ENCODE measurements at places on chromosomes 1 and 21.

- DNase-seq = no peak
These were observed 206.3 kb downstream of the COL11A1 start for GRCh38 chr1:102901996-102902395.

DNA sequence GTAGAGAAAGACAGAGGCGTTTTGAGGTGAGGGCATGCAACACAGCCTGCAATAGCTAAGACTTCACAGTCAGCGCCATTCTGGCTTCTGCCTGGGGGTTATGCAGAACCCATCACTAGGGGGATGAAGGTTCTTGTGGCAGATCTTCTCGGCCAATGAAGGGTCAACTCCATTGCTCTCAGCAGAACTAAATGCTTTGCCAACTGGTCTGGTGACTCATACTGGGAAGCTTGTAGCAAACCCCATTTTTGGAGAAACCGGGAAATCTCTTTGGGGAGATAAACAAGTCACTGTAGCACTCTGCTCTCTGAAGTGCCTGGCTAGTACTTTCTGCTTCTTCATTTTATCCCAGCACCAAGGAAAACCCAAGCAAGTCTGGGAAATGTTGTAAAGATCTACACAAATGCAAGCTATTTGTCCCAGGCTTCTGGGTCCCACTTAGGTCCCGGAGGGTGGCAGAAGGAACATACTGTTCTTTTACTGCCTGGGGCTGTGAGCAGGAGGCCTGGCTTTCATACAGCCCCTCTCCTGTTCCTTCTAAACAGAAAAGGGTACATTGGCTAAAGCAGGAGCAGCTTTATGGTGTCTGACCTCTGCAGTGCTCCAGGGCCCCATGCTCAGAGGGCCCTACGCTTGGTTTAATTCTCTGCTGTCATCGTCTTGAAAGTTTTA lies 28.8 kb downstream of the SHISA4 start:
- DNase-seq = peak; percentile 74

DNA sequence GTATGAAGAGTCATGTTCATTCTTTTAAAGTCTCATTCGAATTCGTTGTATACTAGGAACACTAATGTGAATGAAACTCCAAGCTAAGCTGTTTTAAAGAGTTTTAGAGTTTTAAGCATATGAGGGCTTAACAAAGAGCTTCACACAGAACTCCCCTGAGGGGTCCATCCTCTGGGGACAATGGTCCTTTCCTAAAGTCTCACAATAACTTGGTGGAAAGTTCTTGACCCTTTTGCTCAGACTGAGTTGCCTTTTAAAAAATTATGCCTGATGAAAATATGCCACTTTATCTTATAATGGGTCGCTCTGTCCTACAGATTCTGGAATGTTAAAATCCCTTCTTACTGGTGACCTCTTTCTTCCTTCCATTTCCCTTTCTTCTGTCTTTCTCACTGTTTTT lies 64.3 kb downstream of the RGL1 start:
- no peak for DNase-seq

GRCh38 chr1:107750364-107750959 lies 214.5 kb downstream of the VAV3 start:
- peak; percentile 38 for DNase-seq

GRCh38 chr1:159800177-159800930 lies 1.8 kb upstream of the FCRL6 start:
- no peak for DNase-seq

DNA sequence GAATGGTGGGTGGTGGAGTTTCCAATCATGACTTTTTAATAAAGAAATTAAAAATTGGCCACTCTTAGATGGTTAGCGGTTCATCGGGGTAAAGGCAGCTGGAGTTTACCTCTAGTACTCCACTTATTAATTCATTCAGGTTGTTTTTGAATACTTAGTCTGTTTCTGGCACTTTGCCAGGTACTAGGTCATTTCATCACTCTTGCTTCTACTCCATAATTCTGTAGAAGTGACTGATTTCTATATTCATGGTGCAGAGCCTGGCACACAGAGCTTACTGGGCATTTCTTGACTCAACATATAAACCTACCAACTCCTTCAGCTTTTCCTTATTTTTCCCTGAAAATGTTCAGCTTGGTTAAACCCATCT lies 31.5 kb downstream of the FOXD2 start:
- DNase-seq = no peak

GRCh38 chr1:231869364-231869763 lies 242.8 kb downstream of the DISC1 start:
- no peak for DNase-seq

- DNase-seq = no peak
These were observed 54.8 kb downstream of the EPRS1 start for GRCh38 chr1:219991511-219991810.

DNA sequence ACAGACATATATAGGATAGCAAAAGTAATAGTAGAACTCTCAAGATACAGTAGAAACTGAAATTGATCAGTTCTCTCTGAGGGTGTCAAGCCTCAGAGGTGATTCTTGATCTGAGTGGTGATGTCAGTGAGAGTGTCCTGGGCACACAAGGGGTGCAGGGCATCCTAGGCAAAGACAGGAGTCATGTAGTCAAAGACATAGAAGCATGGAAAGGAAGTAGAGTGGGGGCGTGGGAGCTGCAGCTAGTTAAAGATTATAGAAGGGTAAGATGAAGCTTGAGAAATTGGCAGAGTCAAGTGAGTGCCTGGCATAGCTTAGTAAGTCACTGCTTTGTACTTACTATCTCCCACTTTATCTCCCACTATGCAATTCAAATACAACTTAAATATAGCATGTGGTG lies 22.8 kb downstream of the CDC7 start:
- no peak for DNase-seq

- DNase-seq = no peak
These were observed 4.3 kb downstream of the PRMT2 start for GRCh38 chr21:46639489-46640386.

GRCh38 chr1:169483500-169483966 lies 2.2 kb downstream of the SLC19A2 start:
- DNase-seq = no peak

- no peak for DNase-seq
These were observed 2.4 kb downstream of the PPM1J start for GRCh38 chr1:112712701-112713128.

GRCh38 chr21:32147041-32147440 lies 131.8 kb downstream of the MIS18A start:
- DNase-seq = no peak

- DNase-seq = no peak
These were observed 419.1 kb downstream of the ADGRL2 start for GRCh38 chr1:82219841-82220240.

DNA sequence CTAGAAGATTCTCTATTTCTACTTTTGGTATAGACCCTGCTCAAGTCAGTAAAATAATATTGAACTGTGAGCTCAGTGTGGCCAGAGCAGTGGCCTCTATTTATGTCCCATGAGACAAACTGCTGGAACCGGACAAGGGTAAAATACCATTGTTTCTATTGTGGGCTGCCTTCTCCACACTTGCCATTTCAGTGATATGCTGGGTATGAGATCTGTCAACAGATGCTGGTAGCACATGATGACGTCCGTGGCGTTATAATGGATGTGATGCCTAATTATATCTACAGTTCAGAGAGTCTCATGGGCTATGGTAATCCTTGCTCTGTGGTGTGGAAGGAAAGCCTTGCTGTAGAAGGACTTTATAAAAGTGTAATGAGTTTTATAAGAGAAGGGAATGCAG lies 2.4 kb downstream of the ACTN2 start:
- DNase-seq = no peak

- DNase-seq = no peak
These were observed 22.8 kb downstream of the ALG14 start for GRCh38 chr1:95049935-95050334.

DNA sequence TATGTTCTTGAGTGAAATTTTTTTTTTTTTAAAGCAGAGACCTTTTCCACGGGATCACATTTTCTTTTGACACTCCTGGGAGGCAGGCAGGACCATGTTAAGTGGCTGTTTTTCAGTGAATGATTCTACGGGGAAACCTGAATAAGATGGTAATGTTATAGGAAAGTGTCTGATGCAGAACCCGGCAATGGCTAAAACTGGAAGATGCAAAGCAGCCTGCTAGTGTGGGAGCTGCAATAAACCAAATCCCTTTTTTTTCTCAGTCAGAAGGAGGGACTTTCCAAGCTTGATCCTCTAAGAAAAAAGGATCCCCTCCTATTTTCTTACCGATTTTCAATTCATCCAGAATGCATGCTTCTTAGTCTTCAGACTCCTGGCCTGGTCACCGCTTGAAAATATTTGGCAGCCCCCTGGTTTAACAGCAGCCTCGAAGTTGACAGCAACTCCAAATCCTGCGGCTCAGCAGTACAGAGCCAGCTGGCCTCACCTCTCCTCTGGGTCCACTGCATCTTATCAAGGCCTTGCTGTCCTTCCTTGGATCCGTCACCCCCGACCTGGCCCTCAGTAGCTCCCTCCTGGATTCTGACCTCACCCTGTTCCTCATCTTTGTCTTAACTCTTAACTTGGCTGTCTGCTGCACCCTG lies 5.6 kb downstream of the MX2 start:
- DNase-seq = no peak

GRCh38 chr1:24846671-24847070 lies 83.4 kb downstream of the RUNX3 start:
- DNase-seq = no peak

DNA sequence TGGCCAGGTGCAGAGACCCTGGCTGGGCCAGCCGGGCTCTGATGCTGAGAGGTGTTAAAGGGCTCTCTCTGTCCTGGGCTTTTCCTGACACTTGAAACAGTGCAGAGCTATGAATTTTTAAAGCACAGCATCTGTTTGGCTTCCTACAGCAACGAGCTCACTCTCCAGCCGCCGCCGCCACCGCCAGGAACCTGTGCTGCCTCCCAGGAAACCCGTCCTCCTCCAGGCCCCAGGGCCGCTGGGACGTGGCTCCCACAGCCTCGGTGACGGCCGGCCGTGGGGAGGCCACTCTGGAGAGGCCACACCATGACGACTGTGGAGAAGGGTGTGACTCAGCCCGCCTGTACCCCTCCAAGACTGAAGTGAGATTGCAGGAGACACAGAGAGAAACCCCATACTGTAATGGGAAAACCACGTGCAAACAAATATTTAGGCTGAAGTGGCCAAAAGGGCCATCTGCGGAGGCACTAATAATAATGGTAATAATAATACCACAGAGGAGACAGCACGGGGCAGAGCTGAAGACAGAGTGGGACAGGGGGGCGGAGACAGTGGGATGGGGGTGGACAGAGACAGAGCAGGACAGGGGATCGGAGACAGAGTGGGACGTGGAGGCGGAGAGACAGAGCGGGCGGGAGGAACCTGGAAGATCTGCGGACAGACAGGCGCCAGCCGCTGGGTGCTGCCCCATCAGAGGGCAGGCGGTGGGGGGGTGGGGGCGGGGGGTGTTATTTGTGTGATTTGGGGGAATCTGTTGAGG lies 139.2 kb downstream of the CASZ1 start:
- DNase-seq = no peak

DNA sequence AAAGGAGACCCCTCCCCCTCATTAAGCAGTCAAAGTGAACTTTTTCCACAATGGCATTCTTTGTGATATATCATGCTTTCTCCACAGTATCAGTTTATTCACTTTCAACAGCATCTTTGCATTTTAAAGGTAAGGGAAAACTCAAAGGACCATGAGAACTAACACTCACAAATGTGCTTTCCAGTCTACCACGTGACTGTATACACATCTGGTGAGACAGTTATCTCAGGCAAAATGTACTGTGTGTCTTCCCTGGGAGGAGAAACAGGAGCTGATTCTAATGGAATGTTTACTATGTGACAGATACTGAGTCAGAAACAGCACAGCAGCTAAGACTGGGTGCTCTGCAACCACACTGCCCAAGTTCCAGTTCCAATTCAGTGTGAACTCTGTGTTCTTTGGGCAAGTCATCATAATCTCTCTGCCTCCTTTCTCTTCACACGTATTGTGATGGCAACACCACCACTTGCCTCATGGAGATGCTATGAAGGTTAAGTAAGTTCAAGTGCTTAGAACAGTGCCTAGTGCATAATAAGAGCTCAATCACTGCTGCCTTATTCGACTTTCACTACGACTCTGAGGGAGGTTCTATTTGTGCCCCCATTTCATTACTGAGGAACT lies 79.0 kb downstream of the SLC45A1 start:
- DNase-seq = peak; percentile 99

DNA sequence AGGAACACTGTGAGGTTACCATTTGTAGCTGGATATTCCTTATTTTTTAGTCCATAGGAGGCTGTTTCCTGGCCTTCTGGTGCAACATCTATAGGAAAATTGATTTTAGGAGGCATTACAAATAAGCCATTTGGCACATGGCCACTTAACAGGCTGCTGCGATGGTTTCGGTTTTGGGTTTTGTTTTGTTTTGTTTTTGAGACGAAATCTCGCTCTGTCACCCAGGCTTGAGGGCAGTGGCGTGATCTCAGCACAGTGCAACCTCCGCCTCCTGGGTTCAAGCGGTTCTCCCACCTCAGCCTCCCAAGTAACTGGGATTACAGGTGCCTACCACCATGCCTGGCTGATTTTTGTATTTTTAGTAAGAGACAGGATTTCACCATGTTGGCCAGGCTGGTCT lies 20.1 kb upstream of the LRRC8D start:
- DNase-seq = no peak

GRCh38 chr1:192513697-192514096 lies 61.9 kb upstream of the RGS1 start:
- DNase-seq = no peak

GRCh38 chr1:186680245-186681061 lies at the start of gene PTGS2:
PTGS2 (minus strand) TSS chr1:186680423; CDS start chr1:186680290, 133 bp downstream.
- DNase-seq = peak; percentile 85

DNA sequence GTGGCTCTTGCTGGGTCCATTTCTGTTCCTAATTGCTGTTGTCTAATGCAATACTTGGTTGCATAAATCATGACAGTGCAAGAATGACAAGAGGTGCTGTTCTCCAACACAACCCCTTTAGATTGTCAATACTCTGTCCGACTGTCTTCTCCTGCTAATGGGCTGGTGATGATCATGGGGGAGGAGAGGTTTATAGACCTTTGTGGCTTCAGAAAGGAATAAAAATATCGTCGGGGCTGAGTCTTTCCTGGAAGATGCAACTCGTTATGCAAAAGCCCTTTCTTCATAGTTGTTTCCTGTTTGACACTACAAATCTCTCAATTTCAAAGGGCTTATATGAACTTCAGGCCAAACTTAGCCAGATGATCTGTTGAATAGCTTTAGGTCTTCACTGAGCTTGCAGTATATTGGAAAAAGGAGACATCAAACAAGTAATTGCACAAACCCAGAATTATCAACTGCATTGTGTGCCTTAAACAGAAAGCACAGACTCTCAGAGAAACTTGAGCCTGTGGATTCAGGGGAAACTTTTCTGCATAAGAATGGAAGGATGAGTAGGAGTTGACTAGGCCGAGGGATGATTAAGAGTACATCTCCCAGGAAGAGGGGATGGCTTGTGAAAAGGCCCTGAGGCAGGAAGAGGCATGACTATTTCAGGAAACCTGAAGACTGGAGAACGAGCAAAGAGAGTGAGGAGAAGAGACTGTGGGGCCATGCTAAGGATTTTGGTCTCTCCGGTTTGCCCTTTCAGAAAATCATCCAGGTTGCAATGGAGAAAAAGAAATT lies 107.6 kb downstream of the TSEN15 start:
- no peak for DNase-seq

GRCh38 chr1:161723459-161724141 lies 2.3 kb downstream of the FCRLB start:
- DNase-seq = no peak

- DNase-seq = no peak
These were observed 74.2 kb downstream of the LRIG2 start for GRCh38 chr1:113147073-113147625.
